Spleen (tissue), 13 donors: ENCODE measurements at places on chromosomes 1 and 21. TPM values are rescaled to one million over a fixed set of nuclear protein-coding genes. Genes with fewer than 3 reads are reported as not detected.

CASQ1 gene
- 0.92 TPM for total RNA-seq

DNA sequence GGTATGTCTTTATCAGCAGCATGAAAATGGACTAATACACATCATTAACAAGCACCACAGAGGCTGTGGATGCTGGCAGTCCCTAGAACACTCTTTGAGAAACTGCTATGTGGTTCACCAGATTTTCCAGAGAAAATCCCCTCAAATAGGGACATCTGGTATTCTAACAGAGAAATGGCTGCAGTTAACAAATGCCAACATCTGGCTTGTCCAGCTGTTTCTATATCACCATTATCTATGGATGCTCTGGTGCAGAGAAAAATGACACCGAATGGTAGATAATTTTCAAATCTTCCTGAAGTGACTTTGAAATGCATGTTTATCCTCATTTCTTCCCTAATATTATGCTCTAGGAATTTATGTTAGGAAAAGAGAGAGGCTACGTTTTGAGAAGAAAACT lies 403.5 kb upstream of the PROX1 start:
- no peak for DNase-seq

- no peak for DNase-seq
Measured at GRCh38 chr1:71049951-71050598, 2.5 kb upstream of the PTGER3 start.

- no peak for DNase-seq
Measured at GRCh38 chr1:21775550-21775914, 7.4 kb downstream of the USP48 start.

GRCh38 chr1:19987719-19988118 lies 8.3 kb upstream of the PLA2G2A start:
- no peak for DNase-seq

- DNase-seq = no peak
Measured at GRCh38 chr1:182795563-182796228, 6.1 kb downstream of the NPL start.

GRCh38 chr1:172268237-172268636 lies 152.2 kb upstream of the C1orf105 start:
- no peak for DNase-seq

LMOD1 gene
- total RNA-seq = 11.0 TPM

DNA sequence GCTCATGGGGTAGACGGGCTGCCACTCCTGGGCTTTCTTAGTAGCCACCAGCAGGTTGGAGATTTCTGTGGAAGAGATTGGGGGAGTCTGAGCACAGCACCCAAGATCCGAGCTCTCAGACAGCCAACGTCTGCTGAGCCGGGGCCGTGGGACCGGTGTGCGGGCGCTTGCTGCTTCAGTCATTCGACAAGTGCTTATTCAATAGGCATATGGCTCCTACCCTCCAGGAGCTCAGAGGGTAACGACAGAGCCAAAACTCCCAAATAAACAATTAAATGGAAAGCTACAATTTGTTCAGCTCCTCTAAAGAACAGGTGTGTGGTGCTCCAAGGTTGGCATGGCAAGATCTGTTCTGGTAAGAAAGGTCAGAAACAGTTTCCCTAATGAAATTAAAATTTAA lies 106.0 kb downstream of the RAVER2 start:
- no peak for DNase-seq

DNA sequence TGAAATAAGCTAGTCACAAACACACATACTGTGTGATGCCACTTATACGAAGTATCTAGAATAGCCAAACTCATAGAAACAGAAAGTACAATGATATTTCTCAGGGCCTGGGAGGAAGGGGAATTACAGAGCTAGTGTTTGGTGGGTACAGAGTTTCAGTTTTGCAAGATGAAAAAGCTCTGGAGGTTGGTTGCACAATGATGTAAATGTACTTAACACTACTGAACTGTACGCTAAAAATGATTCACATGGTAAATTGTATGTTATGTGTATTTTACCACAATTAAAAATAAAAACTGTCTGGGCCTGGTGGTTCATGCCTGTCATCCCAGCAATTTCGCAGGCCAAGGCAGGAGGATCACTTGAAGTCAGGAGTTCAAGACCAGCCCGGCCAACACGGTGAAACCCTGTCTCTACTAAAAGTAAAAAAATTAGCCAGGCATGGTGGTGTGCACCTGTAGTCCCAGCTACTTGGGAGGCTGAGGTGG lies 15.3 kb upstream of the FHAD1 start:
- no peak for DNase-seq

GPR89A gene
- 27.1 TPM for total RNA-seq

AZIN2 gene
- 7.0 TPM for total RNA-seq

DNA sequence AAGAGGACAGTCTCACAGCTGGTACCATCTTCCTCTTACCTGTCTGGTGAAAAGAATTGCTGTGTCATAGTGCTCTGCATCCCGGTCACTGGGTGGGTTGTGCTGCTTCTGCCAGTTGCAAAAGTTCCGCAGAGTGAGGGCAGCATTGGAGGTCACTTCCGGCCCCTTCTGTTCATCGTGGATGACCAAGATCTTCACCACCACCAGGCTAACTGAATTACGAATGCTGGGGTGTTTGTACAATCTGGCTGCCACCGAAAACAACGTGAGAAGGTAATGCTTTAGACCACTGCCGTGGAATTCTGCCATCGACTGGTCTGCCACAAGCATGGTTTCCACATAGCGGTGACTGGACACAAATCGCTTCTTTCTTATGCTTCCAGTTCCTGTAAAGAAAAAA lies 2.9 kb downstream of the ADAMTS1 start:
- DNase-seq = no peak

DNA sequence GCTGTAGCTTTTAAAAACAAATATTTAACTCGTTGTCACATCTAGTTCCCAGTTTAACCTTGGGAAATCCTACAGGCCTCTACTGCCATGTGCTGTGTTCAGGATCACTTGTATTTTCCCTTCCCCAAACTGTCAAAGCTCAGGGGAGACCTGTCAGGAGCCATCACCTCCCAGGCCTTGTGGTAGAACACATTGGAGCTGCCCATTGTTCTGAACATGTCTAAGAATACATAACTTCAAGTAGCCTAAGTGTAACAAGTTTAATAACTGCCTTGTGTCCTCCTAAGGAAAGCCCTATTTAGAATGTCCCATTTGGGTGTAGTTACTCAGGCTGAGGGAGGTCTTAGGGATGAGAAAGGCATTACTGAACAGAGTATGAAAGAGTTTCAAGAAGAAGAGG lies 28.6 kb upstream of the PIGC start:
- no peak for DNase-seq

AUNIP gene
- total RNA-seq = 0.77 TPM

- no peak for DNase-seq
Measured at GRCh38 chr1:73516451-73516850, 681.5 kb downstream of the LRRIQ3 start.

FMO3 gene
- total RNA-seq = not detected

- peak; percentile 78 for DNase-seq
Measured at GRCh38 chr21:44958471-44959191, 18.8 kb downstream of the SLX9 start.

TCHHL1 gene
- not detected for total RNA-seq

DNA sequence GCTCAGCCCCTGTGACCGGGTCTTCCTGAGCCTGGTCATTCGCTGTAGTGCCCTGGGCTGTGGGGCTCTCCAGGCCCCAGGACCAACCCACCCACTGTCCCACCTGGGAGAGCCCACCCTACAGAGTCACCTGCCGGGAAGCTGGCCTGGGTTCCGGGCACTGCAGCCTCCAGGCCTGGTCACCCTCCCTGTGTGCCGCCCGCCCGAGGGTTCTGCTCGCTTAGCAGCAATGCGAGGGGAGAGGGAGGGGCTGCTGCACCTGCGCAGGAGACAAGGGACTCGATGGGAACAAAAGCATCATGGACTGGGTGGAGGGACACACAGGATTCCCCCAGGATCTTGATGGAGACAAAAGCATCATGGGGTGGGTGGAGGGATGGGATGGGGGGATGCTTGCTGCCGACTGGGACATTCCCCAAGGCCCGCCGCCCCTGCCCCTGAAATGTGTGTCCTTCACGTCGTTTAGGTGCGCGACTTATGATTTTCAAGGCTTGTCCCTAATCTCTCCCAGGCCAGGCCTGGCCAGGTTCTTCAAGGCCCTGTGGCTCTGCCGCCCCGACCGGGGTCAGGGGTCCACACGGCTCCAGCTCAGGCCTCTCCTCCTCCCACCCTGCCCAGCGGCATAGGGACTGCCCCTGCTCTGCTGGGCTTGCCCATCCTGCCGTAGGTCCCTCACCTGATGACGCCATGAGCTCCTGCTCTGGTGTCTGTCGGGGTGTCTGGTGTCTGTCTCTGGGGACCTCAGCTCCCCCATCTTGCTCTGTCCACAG lies 1.7 kb downstream of the KRTAP10-8 start:
- no peak for DNase-seq

ATP1B1 gene
- total RNA-seq = 50.2 TPM

- no peak for DNase-seq
Measured at GRCh38 chr1:41442697-41443251, 41.7 kb downstream of the EDN2 start.

DNA sequence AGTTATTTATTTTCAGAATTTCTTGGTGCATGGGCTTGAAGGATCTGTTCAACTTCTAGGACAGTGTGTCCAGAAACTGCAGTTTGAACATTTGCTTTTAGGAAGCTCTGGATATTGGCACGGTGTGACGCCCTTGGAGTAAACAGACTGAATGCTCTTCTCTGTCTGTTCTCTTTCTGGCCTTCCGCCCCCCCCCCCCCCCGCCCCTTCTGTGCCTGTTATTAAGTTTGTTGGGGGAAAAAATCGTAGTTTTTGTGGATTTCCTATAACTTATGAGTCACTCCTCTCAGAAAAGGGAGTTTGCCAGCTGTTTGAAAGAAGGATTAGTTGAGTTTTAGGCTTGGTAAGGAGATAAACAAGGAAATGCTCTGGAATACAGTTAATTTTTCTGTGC lies 1.2 kb downstream of the KCTD3 start:
- no peak for DNase-seq

DNA sequence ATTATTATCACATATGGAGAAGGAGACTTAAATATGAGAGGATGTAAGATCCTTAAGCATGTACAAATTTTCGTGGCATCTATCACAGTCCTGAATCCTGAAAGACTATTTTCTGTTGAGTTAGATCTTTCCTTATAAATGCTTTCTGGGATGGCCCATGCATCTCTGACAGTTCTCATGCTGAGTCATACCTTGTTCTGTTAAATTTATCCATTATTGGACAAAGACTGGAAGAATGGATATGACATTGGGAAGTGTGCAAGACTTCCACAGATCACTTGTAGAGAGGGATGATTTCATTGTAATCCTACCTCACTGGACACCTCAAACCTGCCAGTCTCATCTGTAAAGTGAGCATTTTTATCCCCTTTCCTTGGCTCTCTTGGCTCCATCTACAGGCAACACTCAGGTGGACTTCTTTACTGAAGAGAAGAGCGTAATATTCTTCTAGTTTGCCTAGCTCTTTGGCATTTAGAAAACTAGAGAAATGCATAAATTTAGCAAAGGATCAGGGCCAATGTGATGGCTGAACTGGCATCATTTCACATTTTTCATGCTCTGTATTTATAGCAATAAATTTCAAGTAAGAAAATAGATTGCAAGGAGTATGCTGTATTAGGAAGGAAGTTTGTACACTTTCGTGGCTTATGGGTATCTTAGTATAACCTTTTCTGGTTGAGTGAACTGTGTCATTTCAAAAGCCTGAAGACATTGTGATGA lies 128.2 kb downstream of the NFIA start:
- DNase-seq = no peak

SLC35F3 gene
- not detected for total RNA-seq

EDARADD gene
- total RNA-seq = 2.6 TPM

VAMP3 gene
- 71.5 TPM for total RNA-seq

DNA sequence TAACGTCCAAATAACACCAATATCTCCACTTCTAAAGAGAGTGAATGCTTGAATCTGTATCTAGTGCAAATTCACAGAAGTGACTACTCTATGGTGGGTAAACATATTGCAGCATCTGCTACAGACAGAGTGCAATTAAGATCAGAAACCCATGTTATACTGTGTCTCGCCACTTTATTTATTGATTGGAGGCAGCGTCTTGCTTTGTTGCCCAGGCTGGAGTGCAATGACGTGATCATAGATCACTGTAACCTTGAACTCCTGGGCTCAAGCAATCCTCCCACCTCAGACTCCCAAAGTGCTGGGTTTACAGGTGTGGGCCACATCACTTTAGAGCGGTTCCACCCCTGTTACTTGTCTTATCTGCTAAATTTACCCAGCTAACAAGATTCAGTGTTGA lies 57.0 kb downstream of the HLCS start:
- no peak for DNase-seq

GRCh38 chr1:230147253-230148125 lies 80.5 kb downstream of the GALNT2 start:
- DNase-seq = no peak

- DNase-seq = no peak
Measured at GRCh38 chr1:208641579-208642280, 397.5 kb upstream of the PLXNA2 start.

NLRP3 gene
- total RNA-seq = 9.1 TPM
